ENCODE measurements at places on chromosomes 16 and 17.

- no peaks in the 10 kb centered on the region for H3K4me1 ChIP-seq
- H3K4me3 ChIP-seq = no peak overlapping the region
- no peak for DNase-seq
- H3K27ac ChIP-seq = no peak overlapping the region
Observed at GRCh38 chr16:894841-895240, 75.9 kb downstream of the LMF1 start.

- no peak overlapping the region for H3K27ac ChIP-seq
- H3K4me3 ChIP-seq = peak overlapping the region; percentile 45
- peaks cover 6% of the 10 kb centered on the region for H3K4me1 ChIP-seq
- H3K36me3 ChIP-seq = no peaks in the 10 kb centered on the region
- H3K27me3 ChIP-seq = peaks cover 30% of the 10 kb centered on the region
- DNase-seq = peak; percentile 97
Observed at GRCh38 chr16:49281843-49282642, 405 bp upstream of the CBLN1 start.

GRCh38 chr17:46212634-46213435 lies 19.6 kb upstream of the KANSL1 start:
- no peaks in the 10 kb centered on the region for H3K27me3 ChIP-seq
- H3K4me3 ChIP-seq = no peak overlapping the region
- H3K27ac ChIP-seq = no peak overlapping the region
- DNase-seq = peak; percentile 91

DNA sequence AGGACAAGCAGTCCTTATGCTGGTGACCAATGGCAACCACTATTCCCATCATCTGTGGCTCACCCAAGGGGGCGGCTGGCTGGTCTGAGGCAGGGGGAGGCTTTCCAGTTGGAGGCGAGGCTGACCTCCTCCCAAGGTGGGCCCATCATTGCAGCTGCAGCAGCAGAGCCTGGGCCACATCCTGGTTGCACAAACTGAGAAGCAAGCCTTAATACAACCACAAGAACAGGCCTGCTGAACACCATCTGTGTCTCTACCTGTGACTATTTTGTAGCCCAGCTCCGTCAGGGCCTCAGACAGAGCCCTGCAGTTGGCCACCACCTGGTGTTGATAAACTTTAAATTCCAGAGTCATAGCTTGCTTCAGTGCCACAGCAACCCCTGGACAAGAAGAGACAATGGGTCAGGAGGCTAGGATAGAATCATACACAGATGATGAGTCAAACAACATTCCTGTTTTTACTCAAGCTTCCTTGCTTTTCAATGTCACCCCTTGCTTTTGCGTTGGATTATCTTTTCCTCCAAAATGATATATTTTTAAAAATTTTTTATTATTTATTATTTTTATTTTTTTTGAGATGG lies 17.9 kb downstream of the SMCR8 start:
- H3K4me3 ChIP-seq = no peak overlapping the region
- no peak for DNase-seq
- H3K4me1 ChIP-seq = no peaks in the 10 kb centered on the region
- H3K27me3 ChIP-seq = no peaks in the 10 kb centered on the region
- H3K27ac ChIP-seq = no peak overlapping the region
- peaks cover 33% of the 10 kb centered on the region for H3K36me3 ChIP-seq

- no peaks in the 10 kb centered on the region for H3K4me1 ChIP-seq
- H3K4me3 ChIP-seq = no peak overlapping the region
- DNase-seq = peak; percentile 97
- H3K27me3 ChIP-seq = no peaks in the 10 kb centered on the region
Observed at GRCh38 chr16:30927789-30928378, 4.5 kb downstream of the FBXL19 start.

- H3K36me3 ChIP-seq = no peaks in the 10 kb centered on the region
- no peak overlapping the region for H3K4me3 ChIP-seq
- no peak overlapping the region for H3K27ac ChIP-seq
- H3K27me3 ChIP-seq = no peaks in the 10 kb centered on the region
- H3K4me1 ChIP-seq = no peaks in the 10 kb centered on the region
- no peak for DNase-seq
Observed at GRCh38 chr16:85422632-85423550, 190.2 kb upstream of the GSE1 start.

DNA sequence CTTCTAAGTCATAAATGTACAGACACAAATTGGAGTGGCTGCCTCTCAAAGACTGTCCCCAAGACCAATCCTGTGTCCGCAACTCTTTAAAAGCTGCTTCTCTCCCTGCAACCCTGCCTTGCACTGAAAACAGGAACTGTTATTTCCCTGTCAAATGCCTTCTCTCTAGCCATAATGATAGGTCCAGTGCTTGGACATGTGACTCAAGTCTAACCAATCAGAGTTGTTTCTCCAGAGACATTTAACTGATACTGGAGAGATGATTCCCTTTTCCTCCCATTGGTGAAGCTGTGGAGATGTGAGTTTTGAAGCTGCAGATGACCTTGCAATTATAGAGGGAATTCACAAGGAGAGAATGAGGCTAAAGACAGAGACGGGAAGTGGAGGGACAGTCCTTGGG lies 253.3 kb upstream of the CDH5 start:
- no peak overlapping the region for H3K27ac ChIP-seq
- H3K27me3 ChIP-seq = no peaks in the 10 kb centered on the region
- no peak for DNase-seq
- no peaks in the 10 kb centered on the region for H3K36me3 ChIP-seq
- no peaks in the 10 kb centered on the region for H3K4me1 ChIP-seq

GRCh38 chr17:82103553-82104451 lies 5.8 kb upstream of the FASN start:
- no peak overlapping the region for H3K4me3 ChIP-seq
- H3K36me3 ChIP-seq = no peaks in the 10 kb centered on the region
- peak overlapping the region; percentile 88 for H3K27ac ChIP-seq
- H3K27me3 ChIP-seq = no peaks in the 10 kb centered on the region

- H3K27ac ChIP-seq = no peak overlapping the region
- H3K27me3 ChIP-seq = peaks cover 2% of the 10 kb centered on the region
- no peaks in the 10 kb centered on the region for H3K4me1 ChIP-seq
- no peak overlapping the region for H3K4me3 ChIP-seq
Observed at GRCh38 chr17:46841561-46842379, 9.6 kb upstream of the WNT9B start.

- no peaks in the 10 kb centered on the region for H3K36me3 ChIP-seq
- H3K4me1 ChIP-seq = no peaks in the 10 kb centered on the region
- no peaks in the 10 kb centered on the region for H3K27me3 ChIP-seq
- DNase-seq = peak; percentile 80
Observed at GRCh38 chr17:51056813-51057510, 63.7 kb downstream of the SPAG9 start.

DNA sequence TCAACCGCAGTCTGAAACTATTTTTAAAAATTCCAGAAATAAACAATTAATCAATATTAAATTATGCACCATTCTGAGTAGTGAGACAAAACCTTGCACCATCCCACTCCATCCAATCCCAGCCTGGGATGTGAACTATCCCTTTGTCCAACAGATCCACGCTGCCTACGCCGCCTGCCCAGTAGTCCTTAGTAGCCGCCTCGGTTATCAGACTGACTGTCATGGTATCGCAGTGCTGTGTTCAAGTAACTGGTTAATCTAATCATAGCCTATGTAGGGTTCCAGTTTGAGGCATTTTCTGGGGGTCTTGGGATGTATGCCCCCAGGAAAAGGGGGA lies 437.7 kb downstream of the HS3ST3B1 start:
- H3K4me3 ChIP-seq = no peak overlapping the region
- H3K36me3 ChIP-seq = no peaks in the 10 kb centered on the region
- no peak overlapping the region for H3K27ac ChIP-seq
- H3K27me3 ChIP-seq = no peaks in the 10 kb centered on the region

- no peaks in the 10 kb centered on the region for H3K36me3 ChIP-seq
- H3K27me3 ChIP-seq = no peaks in the 10 kb centered on the region
- H3K4me1 ChIP-seq = no peaks in the 10 kb centered on the region
- no peak for DNase-seq
- H3K27ac ChIP-seq = no peak overlapping the region
- H3K4me3 ChIP-seq = no peak overlapping the region
Observed at GRCh38 chr16:16989368-16989767, 481.4 kb downstream of the XYLT1 start.

Data from mesendoderm (in vitro differentiated cells).